ENCODE measurements at places on chromosomes 1 and 21.

GRCh38 chr1:218517459-218517858, 172.3 kb downstream of the TGFB2 start:
- DNase-seq, result no peak

DNA sequence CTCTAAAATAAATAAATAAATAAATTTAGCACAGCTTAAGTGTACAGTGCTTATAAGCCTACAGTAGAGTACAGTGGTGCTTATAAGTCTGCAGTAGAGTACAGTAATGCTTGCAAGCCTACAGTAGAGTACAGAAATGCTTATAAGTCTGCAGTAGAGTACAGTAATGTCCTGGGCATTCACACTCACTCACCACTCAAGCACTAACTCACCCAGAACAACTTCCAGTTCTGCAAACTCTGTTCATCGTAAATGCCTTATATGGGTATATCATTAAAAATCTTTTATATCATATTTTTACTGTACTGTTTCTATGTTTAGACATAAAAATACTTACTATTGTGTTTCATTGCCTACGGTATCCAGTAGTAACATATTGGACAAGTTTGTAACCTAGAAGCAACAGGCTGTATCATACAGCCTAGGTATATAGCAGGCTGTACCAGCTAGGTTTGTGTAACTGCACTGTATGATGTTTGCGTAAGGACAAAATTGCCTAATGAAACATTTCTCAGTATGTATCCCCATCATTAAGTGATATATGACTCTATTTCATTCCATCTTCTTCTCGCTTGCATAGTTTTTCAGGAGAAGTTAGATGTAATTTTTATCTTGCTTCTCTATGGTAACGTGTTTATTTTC, 14.0 kb upstream of the S100B start:
- peak; percentile 31 for DNase-seq

GRCh38 chr21:41065539-41065938, 102.4 kb upstream of the BACE2 start:
- no peak for DNase-seq

- peak; percentile 17 for DNase-seq
These were observed 679 bp downstream of the ABL2 start for GRCh38 chr1:179228783-179229213.

DNA sequence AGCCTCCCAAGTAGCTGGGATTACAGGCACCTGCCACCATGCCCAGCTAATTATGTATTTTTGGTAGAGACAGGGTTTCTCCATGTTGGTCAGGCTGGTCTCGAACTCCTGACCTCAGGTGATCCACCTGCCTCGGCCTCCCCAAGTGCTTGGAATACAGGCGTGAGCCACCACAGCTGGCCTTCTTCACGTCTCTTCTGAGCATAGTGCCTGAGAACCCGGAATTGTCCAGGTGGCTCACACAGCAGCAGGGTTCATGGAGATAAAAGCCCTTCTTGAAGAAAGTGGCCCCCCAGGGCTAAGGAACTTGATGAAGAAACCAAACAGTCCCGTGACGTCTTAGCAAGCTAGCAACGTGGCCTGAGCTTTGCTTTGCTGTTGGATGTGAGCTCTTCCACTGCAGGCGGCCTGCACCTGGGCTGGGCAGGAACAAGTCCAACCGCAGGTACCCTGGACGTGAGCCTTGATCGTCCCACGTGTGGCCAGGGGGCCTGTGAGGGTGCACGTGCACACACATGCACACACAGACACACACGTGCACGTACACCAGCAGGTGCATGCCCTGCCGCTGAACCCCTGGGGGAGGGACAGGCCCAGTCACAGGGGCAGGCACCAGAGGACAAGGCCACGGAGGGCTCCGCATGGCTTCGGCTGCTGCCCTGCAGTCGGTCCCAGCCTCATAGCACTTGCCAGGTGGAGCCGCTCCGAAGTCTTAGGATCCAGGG, 23.4 kb upstream of the TRAPPC10 start:
- DNase-seq, result no peak

GRCh38 chr1:115677182-115677555, 35.4 kb downstream of the VANGL1 start:
- DNase-seq, result no peak

DNA sequence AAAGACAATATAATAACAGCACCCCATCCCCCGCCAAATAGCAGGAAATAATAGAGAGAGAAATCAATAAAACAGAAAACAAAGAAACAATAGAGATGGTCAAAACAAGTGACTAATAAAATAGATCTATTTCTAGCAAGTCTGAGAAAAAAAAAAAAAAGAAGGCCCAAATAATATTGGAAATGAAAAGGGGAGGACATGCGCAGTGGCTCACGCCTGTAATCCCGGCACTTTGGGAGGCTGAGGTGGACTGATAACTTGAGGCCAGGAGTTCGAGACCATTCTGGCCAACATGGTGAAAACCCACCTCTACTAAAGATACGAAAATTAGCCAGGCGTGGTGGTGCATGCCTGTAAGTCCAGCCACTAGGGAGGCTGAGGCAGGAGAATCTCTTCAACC, 18.5 kb upstream of the HCRTR1 start:
- no peak for DNase-seq

DNA sequence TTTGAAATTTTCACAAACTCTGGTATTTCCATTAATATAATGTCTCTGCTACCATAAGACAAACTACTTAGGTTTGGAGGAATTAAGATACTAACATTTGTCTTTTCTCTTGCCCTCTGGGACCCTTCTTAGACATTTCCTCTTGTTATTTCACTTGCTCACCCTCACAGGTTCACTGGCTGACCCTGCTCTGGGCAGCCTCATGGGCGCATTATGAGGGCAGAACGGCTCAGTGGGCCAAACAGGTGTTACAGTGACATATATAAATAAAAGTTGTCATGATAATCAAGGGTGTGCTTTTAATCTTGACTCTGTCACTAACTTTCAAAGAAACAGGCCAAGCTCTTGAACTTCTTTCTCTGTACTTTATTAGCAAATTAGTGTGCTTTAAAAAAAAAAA, 46.5 kb downstream of the ZNHIT6 start:
- no peak for DNase-seq

DNA sequence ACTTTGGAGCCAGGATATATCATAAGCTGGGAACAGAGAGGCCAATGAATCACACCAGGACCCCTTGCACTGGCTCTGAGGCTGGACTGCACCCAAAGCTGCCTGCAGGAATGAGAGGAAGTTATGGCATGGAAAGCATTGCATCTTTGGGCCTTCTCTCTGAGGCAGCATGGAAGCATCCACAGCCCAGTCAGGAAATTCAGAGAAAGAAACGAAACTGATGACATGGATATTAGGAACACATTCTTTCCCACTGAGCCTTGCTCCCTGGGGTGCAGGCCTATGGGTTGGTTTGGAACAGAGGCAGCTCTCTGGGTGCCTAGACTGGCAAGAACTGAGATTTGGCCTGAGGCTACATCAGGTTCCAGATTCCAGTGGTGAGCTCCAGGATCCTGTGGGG, 98.6 kb downstream of the NGF start:
- DNase-seq, result no peak

- DNase-seq, result peak; percentile 79
These were observed 150.0 kb downstream of the TOMM20 start for GRCh38 chr1:234978397-234979295.

DNA sequence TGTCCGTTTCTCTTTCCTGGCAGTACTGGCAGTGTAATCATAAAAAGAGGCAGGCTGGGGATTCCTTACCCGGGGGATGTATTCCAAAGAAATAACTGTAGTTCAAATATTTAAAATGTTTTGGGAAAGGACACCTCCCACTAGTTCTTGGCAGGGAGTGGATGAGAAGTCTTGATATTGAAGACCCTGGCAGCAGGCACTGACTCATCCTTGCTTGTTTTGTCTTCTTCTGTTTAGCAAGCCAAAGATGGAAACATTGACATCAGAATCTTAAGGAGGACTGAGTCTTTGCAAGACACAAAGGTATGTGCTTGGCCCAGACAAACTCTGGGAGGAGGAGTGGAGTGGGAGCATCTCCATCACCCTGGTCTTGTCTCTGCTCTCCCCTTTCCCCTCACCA, 639 bp downstream of the IL20 start:
- DNase-seq, result no peak

GRCh38 chr1:151408891-151409290, 9.5 kb downstream of the PSMB4 start:
- no peak for DNase-seq

DNA sequence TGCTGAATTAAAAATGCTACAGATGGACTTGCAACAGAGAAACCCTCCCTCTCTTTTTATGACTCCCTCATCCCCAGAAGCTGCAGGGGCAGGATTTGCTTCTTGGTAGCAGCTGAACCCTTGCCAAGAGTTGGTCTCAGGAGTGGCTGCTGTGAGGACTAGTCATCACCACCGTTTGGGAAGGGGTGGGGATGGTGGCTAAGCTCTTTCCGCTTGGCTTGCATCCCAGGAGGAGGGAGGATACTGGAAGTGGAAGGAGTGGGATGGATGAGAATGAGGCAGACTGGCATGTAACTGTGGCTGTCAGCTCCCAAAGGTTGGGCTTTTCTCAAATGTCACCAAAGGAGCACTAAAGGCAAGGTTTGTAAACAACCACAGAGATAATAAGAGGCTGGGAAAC, 50.8 kb upstream of the COL24A1 start:
- no peak for DNase-seq

- DNase-seq, result no peak
These were observed 16.0 kb upstream of the LRRC7 start for GRCh38 chr1:69551476-69552324.

All from HL-60 (cell line).